Activated CD8-positive, alpha-beta memory T cell treated with anti-CD3 and anti-CD28 coated beads, Interleukin-2, amount 50 U/mL, for 48 hours (primary cell): ENCODE measurements at places on chromosomes 16 and 17.

GRCh38 chr17:58336456-58337209 lies 8.0 kb upstream of the TSPOAP1 start:
- DNase-seq = peak; percentile 71

DNA sequence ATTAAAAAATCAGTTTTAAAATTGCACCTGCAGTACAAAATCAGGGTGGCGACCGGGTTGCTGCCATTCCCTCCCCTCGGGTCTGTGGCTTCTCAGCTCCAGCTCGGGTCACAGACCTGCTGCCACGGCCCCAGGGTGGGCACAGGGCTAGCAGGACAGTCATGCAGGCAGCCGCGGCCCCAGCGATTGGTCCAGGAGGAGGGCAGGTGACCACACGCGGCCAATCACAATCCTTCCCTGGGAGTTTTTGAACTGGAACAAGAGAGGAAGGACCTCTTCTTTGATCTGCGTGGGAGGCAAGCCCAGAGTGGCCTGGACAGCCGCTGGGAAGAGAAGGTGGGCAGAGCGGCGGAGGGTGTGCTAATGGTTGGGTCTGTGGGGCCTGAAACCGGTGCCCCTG lies 25.5 kb downstream of the CBFA2T3 start:
- no peak for DNase-seq

GRCh38 chr17:42230225-42230624 lies 35.9 kb upstream of the GHDC start:
- no peak for DNase-seq

DNA sequence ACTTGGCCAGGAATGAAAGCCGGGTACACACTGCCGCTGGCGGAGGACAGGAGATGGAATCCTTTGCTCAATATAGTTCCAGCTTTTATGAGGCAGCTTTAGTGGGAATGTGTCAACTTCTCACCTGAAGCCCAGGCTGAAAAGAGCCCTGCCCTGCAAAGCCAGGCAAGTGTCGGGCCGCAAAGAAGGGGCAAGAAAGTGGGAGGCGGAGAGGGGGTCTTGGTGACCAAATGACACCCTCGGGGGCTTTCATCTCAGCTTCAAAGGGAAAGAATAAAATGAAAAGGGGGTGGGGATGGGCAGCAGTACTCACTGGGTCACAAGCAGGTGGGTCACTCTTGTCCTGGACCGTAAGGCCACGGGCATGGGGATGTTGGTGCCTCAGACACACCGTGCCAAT lies 62.9 kb downstream of the C16orf95 start:
- no peak for DNase-seq

- no peak for DNase-seq
Observed at GRCh38 chr17:10798332-10798749, 5.6 kb downstream of the TMEM238L start.

DNA sequence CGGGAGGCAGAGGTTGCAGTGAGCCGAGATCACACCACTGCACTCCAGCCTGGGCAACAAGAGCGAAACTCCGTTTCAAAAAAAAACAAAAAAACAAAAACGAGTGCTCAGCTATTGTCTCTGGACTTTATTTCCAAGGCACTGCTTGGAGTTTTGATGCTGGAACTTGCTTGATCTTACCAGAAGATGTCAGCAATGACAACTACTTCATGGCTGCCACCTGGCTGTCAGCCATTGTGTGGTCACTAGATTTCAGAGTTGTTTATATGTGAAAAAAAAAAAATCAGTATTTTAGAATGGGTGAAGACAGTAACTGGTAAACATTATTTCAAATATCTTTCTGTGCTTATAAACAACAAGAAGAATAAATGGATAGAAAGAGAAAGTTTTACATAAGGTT lies 26.3 kb upstream of the OR4D1 start:
- no peak for DNase-seq

- no peak for DNase-seq
Observed at GRCh38 chr17:1625581-1625980, 3.1 kb downstream of the SLC43A2 start.

DNA sequence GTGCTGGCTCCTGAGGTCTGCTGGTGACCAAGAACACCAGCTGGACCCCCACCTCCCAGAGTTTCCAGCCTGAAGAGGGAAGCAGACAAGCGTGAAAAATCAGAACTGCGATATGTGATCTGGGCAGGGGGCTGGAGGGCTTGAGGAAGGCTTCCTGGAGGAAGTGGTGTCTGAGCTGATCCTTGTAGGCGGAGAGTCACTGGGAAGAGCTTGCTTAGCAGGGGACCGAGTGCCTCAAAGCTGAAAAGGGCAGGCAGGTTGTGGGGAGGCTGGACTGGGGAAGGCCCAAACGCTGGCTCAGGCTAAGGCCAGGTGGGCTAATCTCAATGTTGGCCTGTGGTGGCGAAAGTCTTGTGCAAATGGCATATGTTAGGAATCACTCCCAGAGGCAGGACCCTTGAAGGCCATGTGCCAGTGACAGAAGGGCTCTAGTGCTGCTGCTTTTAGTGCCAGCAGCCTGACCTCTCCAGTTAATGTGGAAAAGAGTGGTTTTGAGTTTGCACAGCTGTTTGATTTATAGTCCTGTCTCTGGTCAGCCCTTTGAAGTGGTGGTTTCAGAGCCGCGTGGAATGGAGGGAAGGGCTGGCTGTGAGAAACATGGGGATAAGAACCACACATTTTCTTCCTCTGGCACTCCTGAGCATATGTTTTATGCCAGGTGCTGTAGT lies 85.3 kb upstream of the LGALS9 start:
- DNase-seq = no peak

GRCh38 chr17:31404028-31404949 lies 12.8 kb downstream of the RAB11FIP4 start:
- no peak for DNase-seq
